ENCODE measurements at places on chromosomes 7 and 10. TPM values are rescaled to one million over a fixed set of nuclear protein-coding genes. Genes with fewer than 3 reads are reported as not detected.

The PNLIPRP2 gene
- not detected for total RNA-seq

GRCh38 chr7:116062666-116063065, 32.1 kb upstream of the TFEC start:
- no peak for DNase-seq

GRCh38 chr10:121567569-121567968, 30.7 kb downstream of the FGFR2 start:
- DNase-seq = no peak

The MYOZ1 gene
- total RNA-seq = not detected

GRCh38 chr7:120995654-120996053, 7.1 kb downstream of the CPED1 start:
- DNase-seq = no peak

GRCh38 chr10:71355886-71356285, 36.8 kb downstream of the SLC29A3 start:
- DNase-seq = no peak

DNA sequence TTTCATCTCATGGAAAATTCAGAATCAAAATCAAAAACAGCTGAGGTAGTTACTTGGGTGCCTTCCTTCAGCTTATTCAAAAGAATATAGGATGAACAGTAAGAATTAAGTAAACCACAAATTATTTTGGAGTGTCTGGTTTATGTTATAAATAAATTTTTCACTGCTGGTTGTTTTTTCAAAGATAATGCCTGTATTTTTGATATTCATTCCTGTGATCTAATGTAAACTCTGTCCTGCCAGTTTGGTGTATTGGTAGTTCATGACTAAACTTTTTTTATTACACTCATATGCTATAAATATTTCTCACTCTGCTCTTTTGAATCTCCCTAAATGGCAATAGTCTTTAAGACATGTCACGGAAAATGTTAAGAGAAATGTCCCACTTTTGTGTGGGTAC, 11.6 kb upstream of the RAB11FIP2 start:
- no peak for DNase-seq

GRCh38 chr7:54812756-54813322, 53.8 kb upstream of the SEC61G start:
- no peak for DNase-seq

The FZD8 gene
- 42.3 TPM for total RNA-seq

The ELMO1 gene
- total RNA-seq = 27.9 TPM

The HOXA10 gene
- total RNA-seq = 10.3 TPM

The KIAA1217 gene
- total RNA-seq = 27.3 TPM

GRCh38 chr10:116836902-116837523, 12.3 kb upstream of the ENO4 start:
- DNase-seq = no peak

The HMX3 gene
- total RNA-seq = not detected

DNA sequence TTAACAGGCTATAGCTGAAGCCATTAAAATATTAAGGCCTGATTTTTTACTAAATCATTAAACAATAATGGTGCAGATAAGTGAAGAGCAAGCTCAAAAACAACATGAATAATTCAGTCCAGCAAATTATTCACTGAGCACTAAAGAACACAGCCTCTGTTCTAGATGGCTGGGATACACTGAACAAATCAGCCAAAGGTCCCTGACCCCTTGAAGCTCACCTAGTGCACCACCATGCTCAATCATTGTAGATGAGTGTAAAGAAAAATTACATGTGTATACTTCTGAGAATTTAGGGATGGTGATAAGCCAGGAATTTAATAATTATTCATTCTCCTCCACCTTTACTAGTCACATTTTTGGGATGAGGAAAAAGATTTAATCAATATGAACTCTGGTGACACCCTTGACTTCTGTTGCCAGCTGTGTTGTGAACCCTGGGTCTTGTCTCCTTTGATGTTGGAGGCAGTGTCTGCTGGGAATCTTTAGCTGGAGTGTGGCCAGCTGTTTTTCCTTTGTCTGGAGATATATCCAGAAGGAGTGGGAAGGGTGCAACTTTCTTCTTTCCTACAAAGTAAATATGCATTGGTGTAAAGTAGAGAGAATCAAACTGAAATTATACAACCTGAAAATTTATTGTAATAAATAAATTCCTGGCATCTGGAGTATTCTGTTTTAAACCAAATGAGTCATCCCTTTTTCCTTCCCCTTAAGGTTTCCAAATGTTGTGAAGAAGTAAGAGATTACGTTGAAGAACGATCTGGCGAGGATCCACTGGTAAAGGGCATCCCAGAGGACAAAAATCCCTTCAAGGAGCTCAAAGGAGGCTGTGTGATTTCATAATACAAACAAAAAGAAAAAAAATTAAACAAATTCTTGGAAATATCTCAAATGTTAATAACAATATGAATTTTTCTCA, 4.0 kb downstream of the GNGT1 start:
- no peak for DNase-seq

GRCh38 chr10:60086421-60086820, 180.1 kb upstream of the CCDC6 start:
- no peak for DNase-seq

The DENND2A gene
- total RNA-seq = 5.3 TPM

- no peak for DNase-seq
These were observed 110.9 kb upstream of the LSM8 start for GRCh38 chr7:118072893-118073674.

GRCh38 chr7:1940863-1941262, 270.8 kb downstream of the ELFN1 start:
- DNase-seq = no peak

DNA sequence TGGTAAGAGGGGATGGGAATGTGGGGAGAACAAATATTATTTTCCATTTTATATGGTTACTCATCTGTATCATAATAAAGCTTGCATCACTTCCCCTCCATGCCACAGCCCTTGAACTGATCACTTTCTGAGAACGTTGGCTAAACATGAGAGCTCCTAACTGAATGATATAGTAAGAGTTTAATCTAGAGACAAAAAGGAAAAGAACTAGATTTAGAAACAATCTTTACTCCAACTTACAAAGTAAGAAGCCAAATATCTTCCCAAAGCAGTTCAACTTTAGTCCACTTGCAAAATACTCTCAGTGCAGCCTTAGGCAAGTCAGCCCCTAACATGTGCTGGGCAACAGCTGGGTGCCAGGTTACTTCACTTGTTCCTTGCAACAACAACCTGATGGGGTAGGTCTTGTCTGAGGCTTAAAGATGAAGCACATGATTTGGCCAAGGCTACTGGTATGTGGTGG, 20.3 kb downstream of the SMURF1 start:
- DNase-seq = no peak

GRCh38 chr10:64732372-64732957, 1211.3 kb downstream of the REEP3 start:
- no peak for DNase-seq

GRCh38 chr10:120588311-120588710, 131.3 kb downstream of the PLPP4 start:
- DNase-seq = no peak

DNA sequence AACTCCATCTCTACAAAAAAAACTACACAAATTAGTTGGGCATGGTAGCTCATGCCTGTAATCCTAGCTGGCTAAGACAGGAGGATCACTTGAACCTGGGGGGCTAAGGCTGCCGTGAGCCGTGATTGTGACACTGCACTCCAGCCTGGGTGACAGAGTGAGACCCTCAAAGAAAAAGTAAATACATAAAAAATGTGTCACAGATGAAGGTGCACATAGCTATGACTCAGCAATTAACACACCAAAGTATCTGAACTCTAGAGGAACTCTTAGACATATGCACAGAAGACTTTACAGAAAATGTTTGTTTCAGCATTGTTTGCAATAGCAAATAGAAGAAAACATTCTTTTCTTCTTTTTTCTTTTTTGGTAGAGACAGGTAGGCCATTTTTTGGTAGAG, 8.3 kb downstream of the C10orf62 start:
- no peak for DNase-seq

The FFAR4 gene
- not detected for total RNA-seq

The TMUB1 gene
- total RNA-seq = 40.1 TPM

The ALDH18A1 gene
- 78.2 TPM for total RNA-seq

GRCh38 chr7:41822259-41822817, 119.4 kb upstream of the INHBA start:
- no peak for DNase-seq

GRCh38 chr10:26384600-26384999, 53.5 kb upstream of the APBB1IP start:
- no peak for DNase-seq

- no peak for DNase-seq
These were observed 35.7 kb upstream of the DYNC1I1 start for GRCh38 chr7:95736635-95737034.

The CYP2C9 gene
- total RNA-seq = not detected

DNA sequence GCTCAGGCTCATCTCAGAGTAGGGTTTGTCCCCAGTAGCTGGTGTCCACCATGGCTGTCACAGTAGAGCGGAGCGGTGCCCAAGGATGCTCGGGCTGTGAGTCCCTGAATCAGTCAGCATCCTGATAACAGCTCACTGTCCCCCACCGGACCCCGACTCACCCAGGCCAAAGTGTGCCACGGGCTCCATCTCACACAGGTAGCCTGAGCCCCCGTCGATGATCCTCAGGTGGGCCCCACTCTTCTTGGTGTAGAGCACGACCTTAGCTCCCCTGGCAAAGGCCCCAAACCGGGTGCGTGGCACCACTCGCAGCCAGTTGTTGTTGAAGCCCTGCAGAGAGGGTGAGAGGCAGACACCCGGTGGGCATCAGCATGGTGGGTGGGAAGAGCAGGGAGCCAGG, 45.4 kb downstream of the GOLGA7B start:
- DNase-seq = no peak

Measured in glomerular endothelial cell (primary cell).